ENCODE measurements at places on chromosomes 16 and 17.

DNA sequence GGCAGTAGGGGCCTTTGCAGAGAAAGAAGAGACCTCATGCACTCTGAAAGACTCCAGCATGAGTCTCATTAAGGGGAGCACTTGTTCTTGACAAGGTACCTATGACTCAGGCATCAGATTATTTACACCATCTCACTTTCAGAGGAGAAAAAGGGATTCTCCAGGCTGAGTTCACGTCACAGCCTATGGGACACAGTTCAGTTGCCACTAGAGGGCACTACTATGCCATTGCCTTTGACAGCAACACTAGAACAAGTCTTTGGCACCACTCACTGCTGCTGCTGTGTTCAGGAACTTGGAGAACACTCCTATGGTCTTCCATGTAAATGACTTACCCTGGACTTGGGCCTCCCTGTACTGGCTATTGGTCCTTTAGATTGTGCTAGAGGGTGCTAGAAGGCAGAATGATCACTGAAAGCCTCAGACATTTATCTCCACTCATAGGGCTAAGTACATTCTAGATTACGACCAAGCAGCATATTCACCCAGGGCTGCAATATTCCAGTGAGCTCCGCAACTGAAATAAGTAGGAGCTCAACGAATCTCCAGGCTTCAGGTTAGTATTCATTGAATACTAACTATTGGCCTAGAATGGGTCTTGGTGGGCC is 225.1 kb upstream of the CA10 start:
- DNase-seq, result peak; percentile 54

- DNase-seq, result no peak
Measured at GRCh38 chr17:20281860-20282259, 185.5 kb downstream of the LGALS9B start.

DNA sequence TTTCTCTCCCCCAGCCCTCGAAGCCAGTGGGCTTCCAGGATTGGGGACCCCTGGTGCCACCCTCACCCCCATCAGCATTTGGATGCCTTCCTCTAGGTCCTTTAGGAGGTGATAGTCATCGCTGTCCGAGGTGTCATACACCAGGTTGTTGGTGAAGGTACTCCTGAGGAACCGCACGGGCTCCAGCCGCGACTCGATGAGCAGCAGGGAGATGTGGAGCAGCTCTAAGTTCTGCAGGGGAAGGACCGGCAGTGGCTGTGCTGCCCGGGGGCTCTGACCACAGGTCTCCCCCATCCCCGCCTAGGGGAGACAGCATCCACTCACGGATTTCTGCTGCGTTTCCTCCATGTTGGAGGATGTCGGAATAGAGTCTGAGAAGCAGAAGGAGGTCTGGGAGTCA is 962 bp downstream of the CSHL1 start:
- DNase-seq, result no peak

DNA sequence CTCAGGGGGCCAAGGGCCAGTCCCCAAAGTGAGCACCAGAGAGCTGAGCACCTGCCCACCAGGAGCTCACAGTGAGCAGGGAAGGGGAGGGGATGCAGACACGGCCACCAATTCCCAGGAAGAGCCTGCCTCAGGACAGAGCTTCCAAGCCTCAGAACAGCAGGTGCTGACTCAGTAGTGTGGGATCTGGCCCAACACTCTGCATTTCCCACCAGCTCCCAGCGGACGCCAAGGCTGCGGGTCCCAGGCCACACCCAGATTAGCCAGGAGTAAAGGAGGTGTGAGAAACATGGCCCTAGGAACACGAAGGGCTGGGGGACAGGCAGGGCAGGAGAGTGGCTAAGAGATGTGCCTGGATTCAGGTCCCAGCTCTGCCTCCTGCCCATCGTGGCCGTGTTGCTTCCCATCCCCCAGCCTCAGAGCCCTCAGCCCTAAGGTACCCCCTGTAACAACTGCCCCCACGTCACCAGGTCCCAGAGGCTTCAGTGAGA is 28.4 kb upstream of the EIF1 start:
- DNase-seq, result no peak

GRCh38 chr16:10362077-10362863 is 23.6 kb upstream of the ATF7IP2 start:
- no peak for DNase-seq

- DNase-seq, result peak; percentile 44
Measured at GRCh38 chr17:80260791-80261158, at the start of gene RNF213. Gene RNF213 (plus strand): TSS chr17:80260852. CDS start chr17:80263682, 2,830 bp downstream.

GRCh38 chr17:34386697-34387550 is 23.9 kb upstream of the CCL1 start:
- DNase-seq, result no peak
